ENCODE measurements at places on chromosomes 1 and 21.

DNA sequence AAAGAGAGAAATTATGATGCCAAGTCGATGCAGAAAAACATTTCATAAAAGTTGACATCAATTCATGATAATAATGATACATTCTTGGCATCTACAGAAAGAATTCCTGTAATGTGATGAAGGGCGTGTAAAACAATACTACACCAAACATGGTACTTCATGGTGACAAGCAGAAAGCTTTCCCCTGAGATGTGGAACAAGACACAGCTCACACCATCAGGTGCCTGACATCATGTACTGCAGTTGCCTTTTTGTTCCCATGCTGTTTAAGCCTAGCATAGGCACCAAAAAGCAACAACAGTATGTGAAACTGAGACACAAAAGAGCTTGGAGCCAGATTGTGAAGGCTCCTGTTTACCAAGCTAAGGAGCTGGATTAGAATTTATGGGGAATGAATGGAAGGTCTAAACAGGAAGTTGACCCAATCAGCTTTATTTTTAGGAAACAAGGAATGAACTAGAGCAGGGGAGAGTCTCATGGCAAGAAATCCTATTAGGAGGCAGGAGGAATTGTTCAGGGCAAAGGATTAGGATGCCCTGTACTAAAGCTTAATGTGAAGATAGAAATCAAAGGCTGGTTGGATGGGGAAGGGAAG is 67.2 kb downstream of the SYDE2 start:
- no peak for DNase-seq

GRCh38 chr1:20602851-20603450 is 14.1 kb downstream of the CDA start:
- no peak for DNase-seq

- DNase-seq, result peak; percentile 90
Measured at GRCh38 chr1:205977402-205978014, 25.7 kb downstream of the RAB7B start.

DNA sequence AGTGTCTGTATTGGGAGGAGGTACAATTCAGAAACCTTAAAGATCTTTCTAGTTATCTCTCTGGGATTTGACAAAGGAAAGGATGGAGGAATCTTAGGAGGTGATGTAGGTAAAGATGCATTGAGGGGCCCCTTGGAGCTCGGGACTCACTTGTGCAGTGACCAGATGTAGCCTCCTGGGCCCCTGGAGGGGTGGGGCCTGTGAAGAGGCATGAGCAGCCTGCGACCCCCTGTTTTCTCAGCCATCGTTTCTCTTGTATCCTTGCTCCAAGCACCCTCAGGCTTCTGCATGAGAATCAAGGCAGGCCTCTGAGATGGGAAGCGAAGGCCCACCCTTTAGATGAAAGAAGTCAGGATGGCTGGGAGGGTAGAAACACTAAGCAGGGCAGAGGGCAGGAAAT is 39.6 kb downstream of the LGR6 start:
- no peak for DNase-seq

GRCh38 chr1:58722967-58723366 is 23.1 kb upstream of the MYSM1 start:
- no peak for DNase-seq

DNA sequence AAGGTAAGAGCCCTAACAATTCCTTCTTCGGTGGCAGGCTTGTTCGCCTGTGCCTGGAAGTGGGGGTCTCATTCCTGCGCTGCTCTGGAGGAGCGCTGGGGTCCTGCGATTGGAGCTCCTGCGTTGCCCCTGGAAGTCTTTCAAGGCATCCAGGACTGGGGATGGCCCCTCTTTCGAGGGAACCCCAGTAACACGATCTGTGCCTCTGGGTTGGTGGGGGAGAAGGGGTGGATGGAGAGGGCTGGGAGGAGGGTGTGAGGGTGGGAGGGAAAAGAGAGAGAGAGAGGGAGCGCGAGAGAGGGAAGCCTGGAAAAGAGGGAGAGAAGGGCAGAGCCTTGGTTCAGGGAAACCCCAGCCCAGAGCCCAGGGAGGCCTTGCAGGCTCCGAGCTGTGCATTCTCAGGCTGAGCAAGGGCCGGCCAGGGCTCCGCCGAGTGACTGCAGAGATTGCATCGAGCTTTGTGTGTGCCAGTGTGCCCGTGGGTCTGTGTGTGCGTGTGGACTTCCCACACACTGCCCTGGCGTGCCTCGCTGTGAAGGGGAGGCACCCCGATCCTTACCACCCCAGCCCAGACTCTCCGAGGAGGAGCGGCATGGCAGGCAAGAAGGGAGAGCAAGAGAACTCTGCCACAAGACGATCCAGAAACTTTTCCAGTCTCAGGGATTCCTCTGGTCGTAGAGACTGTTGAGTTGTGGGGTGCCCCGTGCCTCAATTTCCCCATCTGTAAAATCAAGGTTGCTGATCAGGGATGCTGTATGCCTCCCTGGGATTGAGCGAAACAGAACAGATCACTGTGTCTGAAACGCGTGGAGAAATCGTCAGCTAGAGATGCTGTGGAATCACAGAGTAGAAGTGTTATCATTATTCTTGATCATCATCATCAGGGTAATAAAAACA is 619 bp downstream of the BCL9 start:
- DNase-seq, result peak; percentile 23

DNA sequence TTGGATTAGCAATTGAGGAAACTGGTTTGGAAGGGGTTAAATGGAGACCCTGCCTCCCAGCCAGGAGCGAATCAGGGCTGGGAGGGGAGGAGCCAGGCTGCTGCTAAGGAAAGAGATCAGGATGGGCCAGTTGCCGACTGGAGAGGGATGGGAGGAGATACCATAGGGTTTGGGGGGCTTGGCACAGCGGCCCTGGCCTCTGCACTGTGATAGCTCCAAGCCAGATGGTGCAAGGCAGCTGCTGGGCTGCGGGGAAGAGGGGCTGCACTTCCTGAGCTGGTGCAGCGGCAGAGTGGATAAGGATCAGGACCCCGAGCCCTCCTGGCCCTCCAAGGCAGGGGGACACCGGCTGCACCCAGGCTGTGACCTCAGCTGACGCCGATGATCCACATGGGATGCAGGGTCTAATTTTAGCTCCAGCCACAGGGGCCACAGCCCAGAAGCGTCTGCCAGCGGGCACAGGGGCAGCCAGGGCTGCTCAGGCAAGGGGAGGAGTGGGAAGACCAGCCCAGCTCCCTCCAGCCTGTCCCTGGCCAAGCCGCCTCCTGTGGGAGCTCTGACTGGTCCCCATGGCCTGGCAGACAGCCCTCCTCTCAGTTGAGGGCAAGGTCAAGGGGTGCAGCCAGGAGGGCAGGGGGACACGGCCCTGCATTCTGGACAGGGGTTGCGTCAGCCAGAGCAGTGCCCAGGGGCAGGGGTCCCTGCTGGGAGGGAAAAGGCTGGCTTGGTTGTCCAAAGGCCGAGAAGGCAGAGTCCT is at the start of gene EXTL1:
Gene EXTL1 (plus strand): TSS at position 129 of the 757 bp plus-strand sequence. CDS start 872 bp downstream, outside the sequence.
- no peak for DNase-seq

DNA sequence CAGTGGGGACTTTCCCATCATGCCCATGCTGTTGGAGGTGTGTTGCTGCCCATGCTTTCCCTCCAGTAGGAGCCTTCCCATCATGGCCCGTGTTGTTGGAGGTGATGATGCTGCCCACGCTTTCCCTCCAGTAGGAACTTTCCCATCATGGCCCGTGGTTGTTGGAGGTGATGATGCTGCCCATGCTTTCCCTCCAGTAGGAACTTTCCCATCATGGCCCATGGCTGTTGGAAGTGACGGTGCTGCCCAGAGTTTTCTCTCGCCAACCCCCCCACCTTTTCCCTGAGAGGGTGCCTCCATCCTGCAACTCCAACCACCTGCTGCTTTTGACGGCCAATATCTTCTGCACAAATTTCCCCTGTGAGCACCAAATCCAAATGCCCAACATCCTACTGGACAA is 205.7 kb downstream of the TOMM20 start:
- DNase-seq, result no peak

GRCh38 chr1:11339346-11340232 is 66.6 kb downstream of the UBIAD1 start:
- no peak for DNase-seq

DNA sequence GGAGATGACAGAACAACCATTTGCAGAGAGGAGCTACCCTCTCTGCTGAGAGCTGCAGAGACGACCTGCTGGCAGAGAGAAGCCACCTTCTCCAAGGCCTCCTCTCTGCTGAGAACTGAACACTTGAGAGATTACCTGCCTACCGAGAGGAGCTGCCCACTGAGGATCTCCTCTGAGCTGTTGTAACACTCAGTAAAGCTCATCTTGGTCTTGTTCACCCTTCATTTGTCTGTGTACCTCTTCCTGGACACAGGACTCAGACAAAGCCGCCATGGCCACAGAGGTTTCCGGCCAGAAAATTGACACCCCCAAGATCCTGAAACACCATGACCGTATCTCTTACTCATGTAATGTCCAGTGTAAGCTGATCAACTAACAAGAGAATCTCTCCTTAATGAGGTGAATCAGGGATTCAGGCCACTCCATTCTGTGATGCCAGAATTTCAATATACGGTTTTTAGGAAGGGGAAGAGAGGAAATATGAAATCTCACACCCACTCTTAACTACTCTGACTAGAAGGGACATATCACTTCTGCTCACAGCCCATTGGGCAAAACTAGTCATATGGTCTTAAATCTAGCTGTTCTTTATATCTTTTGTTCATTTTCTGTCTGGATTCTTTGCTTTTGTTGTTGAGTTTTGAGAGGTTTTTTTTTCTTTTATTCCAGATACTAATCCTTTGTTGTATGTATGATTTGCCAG is 83.8 kb downstream of the RHOU start:
- DNase-seq, result no peak
